HepG2 (cell line): ENCODE measurements at places on chromosomes 3 and 15. TPM values are rescaled to one million over a fixed set of nuclear protein-coding genes. Genes with fewer than 3 reads are reported as not detected.

DNA sequence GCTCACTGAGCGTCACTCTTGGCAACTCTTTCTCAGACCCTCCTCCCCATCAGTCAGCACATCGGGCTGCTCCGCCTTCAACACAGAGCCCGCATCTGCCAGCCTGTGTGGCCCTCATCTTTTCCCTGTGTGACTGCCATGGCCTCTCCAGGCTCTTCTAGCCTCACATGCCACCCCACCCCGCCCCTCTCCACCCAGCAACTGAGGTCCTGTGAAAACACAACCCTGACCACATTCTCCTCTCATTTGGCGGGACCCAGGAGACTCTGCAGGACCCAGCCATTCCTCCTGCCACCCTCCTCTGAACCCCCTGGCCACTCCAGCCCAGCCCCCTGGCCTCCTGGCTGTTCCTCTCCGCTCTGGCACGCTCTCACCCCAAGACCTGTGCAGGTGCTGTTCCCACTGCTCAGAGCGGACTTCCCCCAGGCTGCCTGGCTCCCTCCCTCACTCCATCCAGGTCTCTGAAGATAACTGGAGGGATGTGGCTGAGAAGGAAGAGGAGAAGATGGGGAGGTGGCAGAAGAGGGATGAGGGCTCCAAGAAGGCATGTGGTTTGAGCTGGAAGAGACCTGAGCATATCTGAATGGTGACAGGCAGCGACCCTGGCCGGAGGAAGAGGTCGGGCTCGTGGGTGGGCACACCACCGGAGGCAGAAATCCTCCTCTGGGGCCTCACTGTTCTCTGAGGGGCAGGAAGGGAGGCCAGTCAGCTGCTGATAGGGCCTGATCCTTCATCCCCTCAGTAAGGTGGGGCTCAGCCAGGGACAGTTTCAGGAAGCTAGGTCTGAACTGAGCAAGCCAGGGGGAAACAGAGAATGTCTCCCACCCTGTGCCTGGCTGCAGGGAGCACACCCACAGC, 111.2 kb upstream of the RPL32 start:
- DNase-seq, result no peak

Gene SH3GL3
- polyA plus RNA-seq, result not detected in 2 replicates

Gene CPNE4
- not detected in 2 replicates for polyA plus RNA-seq

DNA sequence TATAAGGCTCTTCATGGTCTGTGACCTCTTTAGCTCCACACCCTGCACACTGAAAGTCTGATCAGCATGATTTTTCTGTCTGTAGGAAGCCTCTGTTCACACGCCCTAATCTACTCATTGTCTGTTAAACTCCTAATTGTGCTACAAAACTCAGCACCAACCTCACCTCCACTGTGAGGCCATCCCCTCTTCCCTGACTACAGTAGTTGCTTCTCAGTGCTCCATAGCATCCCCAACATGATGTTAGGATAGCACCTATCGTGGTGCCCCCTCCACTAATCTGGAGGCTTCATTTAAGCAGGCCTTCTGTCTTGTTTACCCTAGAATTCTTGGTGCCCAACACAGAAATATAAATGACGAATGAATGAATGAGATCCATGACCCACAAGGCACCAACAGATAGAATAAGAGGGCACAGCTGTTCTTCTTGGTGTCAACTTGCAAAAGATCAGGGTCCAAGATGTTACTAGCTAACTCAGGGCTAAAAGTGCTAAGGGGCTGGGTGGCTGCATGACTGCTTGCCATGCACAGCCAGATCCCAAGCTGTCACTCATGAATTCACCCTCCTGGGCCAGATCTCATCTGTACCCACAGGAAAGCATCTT, 55.2 kb upstream of the HEG1 start:
- DNase-seq, result no peak

DNA sequence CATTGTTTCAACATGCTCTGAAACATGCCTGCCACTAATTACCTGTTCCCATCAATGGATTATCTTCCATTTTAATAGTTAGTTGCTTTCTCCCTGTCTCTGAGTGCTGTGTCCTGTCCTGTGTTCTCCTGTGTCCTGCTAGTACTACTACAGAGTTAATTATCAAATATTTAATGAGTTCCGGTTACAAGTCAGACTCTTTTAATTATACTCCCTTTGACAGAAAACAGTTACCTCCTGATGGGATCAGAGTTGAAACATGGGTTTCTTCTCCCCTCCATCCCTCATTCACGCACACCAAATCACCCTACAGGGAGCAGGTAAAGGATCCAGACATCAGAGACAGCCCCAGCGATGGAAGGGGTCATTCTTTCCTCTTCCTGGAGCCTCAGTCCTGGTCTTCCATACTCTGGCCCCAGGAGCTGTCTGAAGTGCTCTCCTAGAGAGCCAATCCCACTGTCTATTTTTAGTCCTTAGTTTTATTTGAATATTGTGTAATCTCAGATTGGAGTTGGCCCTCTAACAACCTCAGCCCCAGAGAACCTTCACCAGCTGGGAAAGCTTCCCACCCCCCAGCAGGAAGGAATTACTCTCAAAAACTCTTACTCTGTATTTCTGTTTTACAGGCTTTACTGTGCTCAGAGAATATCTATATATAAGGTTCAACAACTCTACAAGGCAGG, 137.0 kb upstream of the C2CD4B start:
- no peak for DNase-seq
